ENCODE measurements at places on chromosomes 4 and X.

DNA sequence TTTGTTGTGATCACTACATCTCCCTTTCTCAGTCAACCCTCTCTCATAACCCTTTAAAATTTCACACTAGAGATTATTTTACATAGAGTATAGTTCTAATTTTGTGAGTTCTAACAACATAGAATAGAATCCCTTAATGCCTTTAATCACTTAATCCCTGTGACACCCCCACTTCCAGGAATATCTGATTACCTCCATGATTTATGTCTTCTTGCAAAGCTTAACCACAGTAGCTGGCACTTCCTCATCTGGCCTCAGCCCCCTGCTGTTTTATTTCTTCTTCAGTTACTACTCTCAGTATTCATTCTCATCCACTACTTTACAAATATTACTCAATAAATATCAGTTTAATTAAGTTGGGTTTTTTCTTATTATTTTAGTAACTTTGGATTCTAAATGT, 340.9 kb downstream of the CENPC start:
- DNase-seq = no peak

- no peak for DNase-seq
These were observed 38.4 kb upstream of the PJA1 start for GRCh38 chrX:69203638-69204037.

- DNase-seq = no peak
These were observed 246.0 kb upstream of the HHIP start for GRCh38 chr4:144399927-144400326.

- no peak for DNase-seq
These were observed 29.5 kb upstream of the SORBS2 start for GRCh38 chr4:185841451-185841850.

DNA sequence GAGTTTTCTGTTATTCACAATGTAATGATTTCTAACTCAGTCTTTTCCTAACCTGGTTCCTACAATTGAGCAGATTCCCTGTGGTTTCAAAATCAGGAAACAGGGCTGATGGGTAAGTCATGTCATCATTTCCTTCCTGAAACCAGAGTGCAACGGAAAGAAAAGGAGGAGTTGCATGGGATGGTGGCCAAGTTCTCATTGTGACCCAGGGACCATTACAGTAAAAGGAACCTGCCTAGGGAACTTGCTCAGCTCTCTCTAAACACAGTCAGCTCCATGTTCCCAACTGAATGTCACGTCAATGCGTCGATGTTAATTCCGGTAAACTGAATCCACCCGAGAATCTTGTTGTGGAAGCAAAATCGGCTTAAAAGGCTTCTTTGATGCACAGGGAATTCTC, 51.2 kb downstream of the LGI2 start:
- DNase-seq = no peak

- no peak for DNase-seq
These were observed 49.1 kb downstream of the APOOL start for GRCh38 chrX:85052636-85053343.

GRCh38 chr4:26987191-26987590, 126.5 kb downstream of the STIM2 start:
- DNase-seq = no peak

- DNase-seq = no peak
These were observed 159.5 kb downstream of the SHOX start for GRCh38 chrX:790041-790506.

- DNase-seq = peak; percentile 46
These were observed 391 bp upstream of the PHKA1 start for GRCh38 chrX:72714478-72714916.

GRCh38 chr4:124459941-124460310, 252.6 kb downstream of the ANKRD50 start:
- no peak for DNase-seq

GRCh38 chr4:137029026-137029425, 503.3 kb downstream of the PCDH18 start:
- DNase-seq = no peak

DNA sequence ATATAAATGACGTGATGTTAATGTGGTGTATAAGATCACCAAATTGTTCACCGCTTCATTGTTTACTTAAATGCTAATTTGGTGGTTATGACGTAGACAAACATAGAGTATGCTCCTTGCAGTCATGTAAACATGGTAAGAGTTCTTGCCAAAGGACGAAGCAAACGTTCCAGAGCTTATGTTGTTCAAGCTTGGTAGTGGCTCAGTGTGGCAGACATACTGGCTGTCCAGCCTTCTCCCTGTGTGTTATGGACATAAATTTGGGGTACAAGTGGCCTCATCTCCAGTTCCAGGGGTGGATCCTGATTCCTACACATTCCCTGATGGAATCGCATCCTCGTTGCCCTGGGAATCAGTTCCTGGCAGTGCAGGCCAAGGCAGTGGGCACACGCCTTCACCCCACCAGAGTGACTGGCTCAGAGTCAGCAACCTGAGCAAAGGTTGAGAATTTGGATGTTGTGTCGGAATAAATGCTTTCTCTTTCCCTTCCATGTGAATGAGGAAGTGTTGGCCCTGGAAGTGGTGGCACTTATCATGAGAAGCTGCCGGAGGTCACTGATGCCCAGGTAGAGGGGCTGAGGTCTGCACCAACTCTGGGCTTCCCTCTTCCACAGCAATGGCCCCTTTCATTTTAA, 25.4 kb downstream of the F11 start:
- DNase-seq = no peak

DNA sequence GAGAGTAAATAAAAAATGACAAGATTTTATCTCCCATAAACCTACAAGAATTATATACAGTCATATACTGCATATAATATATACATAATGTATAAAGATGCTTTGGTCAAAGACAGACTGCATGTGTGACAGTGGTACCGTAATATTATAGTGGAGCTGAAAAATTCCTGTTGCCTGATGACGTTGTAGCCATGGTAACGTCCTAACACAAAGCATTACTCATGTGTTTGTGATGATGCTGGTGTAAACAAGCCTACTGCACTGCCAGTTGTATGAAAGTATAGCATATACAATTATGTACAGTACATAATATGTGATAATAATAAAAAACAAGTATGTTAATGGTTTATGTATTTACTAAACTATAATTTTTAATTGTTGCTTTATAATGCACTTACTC, 245.2 kb upstream of the CENPE start:
- DNase-seq = no peak

GRCh38 chr4:54238389-54238788, 9.3 kb downstream of the PDGFRA start:
- DNase-seq = no peak

GRCh38 chr4:101186567-101187184, 160.7 kb downstream of the PPP3CA start:
- DNase-seq = no peak

GRCh38 chr4:39846120-39846519, 131.6 kb downstream of the PDS5A start:
- DNase-seq = no peak

- no peak for DNase-seq
These were observed 180.7 kb upstream of the MXRA5 start for GRCh38 chrX:3527166-3527565.

DNA sequence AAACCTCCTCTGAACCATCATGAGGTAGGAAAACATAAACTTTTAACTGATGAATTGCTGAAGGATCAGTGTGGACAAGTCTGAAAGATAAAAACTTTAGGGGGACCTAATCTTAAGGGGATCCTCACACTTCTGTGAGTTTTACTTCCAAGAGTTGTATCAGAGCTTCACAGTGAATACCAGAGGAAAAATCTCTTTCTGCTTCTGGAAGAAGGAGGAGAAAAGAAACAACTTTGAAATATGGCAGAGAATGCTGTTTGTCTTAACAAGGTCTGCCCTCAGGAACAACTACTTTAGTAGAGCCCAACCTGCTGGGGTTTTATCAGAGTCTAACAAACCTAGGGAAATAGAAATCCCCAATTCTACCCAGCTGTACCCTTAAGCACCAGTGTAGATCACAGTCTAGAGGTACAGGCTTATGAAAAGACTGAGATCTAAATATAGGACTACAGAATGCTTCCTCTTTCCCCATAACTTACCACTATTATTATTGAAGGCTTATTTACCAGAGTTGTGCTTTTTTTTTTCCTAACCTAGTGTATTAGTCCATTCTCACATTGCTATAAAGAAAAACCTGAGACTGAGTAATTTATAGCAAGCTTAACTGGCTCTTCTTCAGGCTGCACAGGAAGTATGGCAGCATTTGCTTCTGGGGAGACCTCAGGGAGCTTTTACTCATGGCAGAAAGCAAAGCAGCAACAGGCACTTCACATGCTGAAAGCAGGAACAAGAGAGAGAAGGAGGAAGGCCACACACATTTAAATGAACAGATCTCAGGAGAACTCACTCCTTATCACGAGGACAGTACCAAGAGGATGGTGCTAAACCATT, 167.9 kb downstream of the CAMK2D start:
- no peak for DNase-seq

- no peak for DNase-seq
These were observed 1.6 kb upstream of the JCHAIN start for GRCh38 chr4:70667740-70668535.

DNA sequence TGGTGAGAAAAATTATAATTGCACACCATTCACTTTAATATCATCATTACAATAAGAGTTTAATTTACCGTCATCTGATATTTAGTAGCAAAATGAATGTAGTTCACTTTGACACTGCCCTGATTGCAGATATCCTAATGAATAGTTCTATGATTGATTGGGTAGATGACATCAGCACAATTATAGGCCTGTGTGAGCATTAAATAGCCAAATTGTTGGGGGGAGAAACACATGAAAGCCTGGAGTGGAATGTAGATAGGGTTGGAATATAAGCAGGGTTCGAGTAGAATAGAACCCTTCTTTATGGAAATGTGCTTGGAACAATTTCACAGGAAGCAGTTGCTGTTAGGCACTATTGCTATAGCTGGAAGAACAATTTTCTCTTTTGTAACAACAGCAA, 1526.2 kb downstream of the RPA4 start:
- no peak for DNase-seq

DNA sequence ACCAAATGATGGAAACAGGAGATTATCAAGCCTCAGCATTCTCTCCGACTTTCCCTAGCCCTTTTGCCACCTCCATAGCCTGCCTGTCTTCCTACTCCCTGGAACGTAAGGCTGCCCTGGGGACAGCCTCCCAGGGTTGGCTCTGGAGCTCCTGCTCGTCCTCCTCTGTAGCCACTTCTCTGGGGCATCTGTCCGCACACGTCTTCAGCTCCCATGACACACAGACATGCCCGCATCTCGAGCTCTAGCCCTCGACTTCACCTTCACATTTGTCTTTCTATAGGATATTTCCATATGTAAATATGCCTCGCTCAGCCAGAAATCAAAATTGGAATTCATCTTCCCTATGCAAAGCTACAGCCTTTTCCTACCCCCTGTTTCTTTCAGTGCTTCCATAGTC, 67.7 kb downstream of the TSC22D3 start:
- DNase-seq = no peak

GRCh38 chr4:153335665-153336064, 8.8 kb upstream of the MND1 start:
- no peak for DNase-seq

DNA sequence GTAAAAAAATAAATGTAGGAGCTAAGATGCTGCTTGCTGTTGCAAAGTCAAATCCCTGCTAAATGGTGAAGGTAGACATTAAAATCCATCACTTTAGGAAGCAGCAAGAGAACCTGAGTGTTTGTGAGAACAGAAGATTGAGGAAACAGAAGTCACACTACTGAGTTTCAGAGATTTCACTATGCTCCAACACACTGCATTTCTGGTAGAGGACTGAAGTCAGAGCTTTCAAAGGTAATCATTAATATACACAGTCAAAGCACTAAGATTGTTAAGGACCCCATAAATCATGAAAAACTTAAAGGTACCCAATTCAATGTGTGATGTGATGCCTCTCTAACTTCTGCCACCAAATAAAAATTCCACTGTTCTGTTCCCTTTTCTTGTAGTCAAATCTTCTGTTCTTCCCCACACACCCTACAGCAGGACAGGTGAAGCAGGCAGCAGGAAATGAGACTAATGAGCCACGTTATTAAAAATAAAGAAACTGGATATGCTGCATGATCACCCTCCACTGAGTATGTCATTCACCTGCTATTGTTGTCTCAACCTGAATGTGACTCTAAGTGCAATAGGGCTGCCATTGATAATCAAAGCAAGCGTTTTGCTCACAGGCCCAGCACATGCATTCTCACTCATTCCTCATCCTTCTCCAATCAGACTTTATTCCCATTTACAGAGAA, 28.9 kb upstream of the APELA start:
- DNase-seq = no peak

- DNase-seq = no peak
These were observed 6.6 kb downstream of the SAT1 start for GRCh38 chrX:23789386-23790154.

DNA sequence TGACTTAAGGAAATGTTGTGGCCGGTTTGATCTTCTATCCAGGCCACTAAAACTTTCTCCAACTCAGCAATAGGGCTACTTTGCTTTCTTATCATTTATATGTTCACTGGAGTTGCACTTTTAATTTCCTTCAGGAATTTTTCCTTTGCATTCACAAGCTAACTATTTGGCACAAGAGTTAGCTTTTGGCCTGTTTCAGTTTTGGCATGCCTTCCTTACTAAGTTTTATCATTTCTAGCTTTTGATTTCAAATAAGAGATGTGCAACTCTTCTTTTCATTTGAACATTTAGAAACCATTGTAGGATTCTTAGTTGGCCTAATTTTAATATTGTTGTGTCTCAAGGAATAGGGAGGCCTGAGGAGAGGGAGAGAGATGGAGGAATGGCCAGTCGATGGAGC, 79.8 kb upstream of the TLL1 start:
- DNase-seq = no peak

DNA sequence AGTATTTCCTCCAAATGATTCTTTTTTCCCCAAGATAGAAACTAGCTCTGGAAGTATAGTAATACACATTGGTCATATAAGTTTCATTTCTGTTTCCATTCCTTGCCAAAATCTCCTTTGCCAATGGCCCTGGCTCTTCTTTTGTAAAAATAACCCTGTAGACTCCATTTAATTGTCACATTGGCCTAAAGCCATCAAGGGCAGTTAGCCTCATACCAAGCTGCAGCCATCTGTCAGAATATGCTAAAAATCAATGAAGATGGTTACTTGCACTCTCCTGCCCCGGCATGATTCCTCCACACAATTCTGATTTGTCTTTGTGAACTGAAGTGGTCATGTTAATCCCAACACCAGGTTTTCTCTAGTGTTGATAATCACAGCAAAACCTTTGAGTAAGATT, 380.5 kb downstream of the SH2D1A start:
- no peak for DNase-seq

DNA sequence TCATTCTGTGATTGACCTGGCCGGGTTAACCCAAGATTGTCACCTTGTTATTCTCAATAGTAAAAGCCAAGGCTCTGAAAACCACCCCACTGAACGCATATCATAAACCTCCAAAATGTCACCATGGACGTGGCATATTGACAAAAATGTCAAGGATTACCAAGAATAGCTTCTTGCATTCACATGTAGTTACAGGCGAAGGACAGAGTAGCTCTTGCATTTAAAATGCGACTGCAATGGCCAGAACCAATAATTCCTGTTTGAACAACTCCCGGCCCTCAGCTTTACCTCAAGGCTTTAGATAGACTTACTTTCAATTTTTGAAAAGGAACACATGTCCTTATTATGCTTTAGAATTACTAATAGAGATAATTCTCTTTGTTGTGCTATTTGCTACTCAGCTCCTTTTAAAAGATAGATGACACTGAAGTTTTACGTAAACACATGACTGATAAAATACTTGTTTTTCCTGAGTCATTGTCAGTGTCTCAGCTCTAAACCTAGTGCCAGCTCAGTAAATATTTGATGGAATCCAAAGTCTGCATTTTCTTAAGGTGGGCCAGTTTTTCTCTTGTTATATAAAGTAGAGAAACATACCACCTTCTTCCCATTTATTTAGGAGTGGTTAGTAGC, 66.3 kb downstream of the CLDN34 start:
- no peak for DNase-seq

All from dorsolateral prefrontal cortex (tissue), 122 donors.